Astrocyte of the hippocampus (primary cell): ENCODE measurements at places on chromosomes 6 and 20.
A peak's percentile ranks its signal among the peaks of the same experiment; 100 is the strongest.

DNA sequence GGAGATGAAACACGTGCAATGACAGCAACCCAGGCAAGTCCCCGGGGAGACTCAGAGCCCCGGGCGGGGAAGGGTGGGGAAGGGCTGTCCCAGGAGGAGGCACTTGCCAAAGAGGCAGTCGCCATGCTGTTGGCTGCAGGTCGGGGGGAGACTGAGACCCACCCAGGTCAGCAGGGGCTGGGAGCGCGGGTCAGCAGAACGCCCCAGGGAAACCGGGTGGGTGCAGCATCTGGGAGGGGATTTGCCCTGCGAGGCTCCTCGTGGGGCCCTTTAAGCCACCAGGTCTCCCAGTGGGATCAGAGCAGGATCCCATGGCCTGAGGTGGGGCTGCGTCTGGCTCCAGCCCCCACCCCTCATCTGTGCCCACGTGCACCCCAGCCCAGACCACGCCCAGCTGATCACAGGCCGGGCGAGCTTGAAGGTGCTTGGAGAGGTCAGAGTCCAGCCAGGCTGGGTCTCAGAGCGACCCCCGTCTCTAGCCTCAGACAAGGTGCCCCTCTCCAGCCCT lies 65.5 kb downstream of the YTHDF1 start:
- DNase-seq: no peak

DNA sequence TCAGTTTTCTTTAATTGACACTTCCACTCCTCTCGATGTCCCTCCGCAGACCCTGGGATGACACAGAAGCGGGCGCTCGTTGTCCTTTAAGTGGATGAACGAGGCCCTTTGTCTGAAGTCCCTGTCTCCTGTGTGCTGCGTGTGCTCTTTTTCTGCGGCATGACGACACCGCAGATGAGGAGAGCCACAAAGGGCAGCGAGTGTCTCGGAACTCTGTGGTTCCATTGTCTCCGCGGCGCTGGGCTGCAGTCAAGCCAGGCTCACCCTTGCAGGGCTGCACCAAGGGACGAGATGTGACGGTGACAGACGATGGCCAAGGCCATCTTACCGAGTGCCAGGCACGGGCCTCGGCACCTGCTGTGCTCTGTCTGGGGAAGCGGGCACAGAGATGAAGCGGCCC lies 10.6 kb downstream of the PRR18 start:
- no peak for DNase-seq

- DNase-seq: no peak
These were observed 12.7 kb upstream of the PPP1R3G start for GRCh38 chr6:5072440-5072839.

DNA sequence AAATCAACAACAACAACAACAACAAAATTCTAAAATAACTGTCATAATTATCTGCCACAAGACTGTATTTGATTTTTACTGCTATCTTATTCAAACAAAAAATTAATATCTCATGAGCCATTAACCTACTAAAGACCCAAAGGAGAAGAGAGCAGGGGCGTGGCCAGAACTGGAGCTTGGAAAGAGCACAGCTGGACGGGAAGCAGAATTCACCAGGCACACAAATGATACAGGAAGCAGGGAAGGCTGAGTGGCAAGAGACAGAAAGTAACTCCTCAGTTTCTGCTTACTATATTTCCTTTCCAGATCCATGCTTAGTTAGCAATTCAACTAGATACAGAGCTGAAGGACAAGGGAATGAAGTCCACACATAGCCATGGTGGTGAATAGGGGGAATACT lies 54.4 kb downstream of the FKBP5 start:
- DNase-seq: no peak

- DNase-seq: no peak
These were observed 25.3 kb upstream of the HECA start for GRCh38 chr6:139109558-139109957.

DNA sequence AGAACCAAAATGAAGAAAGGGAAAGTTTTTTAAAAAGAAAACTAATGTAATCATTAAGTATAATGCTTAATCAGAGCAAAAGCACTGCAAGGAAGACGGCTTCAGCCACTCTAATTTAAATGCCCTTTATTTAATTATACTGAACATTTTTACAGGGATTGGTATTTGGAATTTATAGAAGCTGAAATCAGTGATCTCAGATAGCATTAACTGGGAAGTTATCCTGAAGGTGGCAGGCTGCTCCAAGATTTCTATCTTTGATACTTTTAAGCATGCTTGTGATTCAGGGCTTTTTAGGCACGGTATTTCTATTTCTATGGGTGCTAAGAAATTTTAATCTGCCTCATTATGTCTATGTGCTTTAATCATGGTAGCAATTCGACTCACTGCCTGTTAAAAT lies 1.3 kb upstream of the NDUFAF4 start:
- peak; percentile 62 for DNase-seq

DNA sequence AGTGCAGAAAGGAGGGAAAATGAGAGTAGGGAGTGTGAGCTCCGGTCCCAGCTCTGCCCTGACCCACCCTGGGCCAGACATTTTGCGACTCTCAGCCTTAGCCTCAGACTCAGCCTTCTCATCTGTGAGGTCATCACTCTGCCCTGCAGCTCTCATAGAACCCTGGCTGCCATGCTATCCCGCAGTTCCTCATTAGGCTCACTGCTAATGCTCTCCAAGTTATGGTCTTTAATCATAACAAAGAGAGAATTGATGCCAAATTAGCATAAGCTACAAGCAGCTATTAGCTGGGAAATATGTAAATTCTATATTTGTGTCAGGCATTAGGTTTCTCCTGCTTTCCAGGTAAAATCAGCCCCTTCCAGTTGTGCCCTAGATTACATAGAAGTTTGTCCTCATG lies 46.5 kb upstream of the MLN start:
- no peak for DNase-seq

DNA sequence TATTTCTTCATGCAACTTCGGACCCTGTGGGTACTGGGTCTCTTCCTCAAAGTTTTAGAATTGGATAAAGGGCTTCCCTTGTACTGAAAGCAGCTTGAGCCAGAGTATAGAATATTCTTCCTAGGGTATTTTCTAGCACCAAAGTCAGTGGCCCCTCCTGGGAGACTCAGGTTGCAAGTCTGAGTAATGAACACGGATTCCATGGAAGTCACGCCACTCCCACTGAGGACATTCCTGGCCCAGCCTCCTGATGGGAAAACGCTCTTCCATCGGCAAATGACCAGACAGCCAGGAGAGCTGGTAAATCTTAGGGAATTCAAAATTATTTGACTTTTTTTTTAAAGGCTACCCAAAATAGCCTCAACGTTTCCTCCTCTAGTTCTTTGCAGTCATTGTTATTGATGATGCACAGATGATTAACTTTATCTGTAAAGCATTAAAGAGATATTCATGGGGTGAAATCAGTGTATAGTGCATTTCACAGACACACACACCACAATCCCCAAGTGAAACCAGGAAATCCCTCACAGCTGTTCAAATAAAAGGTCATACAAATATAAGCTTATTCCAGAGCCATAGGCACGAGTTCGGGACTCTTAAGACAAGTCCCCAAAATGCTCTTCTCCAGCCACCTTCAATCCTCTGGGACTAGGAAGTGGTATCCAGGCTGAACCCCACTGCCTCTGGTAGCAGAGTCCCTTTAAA lies 248.8 kb downstream of the SOD2 start:
- DNase-seq: no peak

DNA sequence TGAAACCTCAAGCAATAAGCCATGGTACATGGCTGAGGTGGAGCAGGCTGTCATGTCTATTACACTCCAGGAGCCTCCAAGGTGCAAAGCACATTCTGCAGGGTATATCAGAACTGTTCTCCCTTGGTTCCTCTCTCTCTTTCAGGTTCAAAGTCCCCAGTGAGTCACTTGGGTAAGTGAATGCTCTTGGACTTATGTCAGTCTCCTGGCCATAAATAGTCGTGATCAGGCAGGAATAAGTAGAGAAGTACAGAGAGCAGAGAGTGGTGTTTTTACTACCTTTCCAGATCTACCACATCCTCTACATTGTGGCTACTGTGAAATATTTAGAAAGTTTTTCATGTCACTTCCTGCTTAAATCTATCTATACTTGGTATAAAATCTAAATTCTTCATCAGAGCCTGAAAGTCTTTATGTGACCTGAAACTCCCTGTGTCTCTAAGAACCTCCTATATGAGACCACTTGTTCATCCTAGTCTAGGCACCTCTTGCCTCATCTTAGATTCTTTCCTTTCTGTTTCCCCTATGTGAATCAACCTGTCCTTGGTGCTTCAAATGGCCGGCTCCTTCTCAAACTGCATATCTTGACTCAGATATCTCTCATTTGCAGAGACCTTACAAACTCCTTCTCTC lies 1077.6 kb upstream of the MAP3K7 start:
- DNase-seq: no peak
